Activated CD4-positive, alpha-beta memory T cell treated with anti-CD3 and anti-CD28 coated beads, Interleukin-2, amount 10 ng/mL, durations not matched to agents 7 days and 5 days (primary cell): ENCODE measurements at places on chromosomes 13 and 19.

GRCh38 chr13:44040070-44040817 lies 160.5 kb downstream of the LACC1 start:
- DNase-seq, result no peak

DNA sequence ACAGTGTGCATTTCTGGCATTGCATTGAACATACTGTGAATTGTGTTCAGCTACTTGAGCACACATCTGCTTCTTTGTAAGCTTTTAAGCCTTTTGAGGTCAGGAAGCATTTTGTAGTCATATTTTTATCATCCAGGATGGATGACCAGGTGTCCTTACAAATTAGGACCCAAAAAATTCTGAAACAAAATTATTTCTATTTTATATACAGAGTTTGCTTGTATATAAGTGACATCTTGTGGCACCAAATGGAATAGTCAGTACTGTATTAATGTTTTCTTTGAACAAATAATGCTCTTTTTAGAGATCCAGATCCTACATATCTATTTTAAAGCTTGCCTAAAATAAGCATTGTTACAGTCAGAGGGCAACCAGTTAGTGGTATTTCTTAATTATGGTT lies 9.5 kb upstream of the SUPT20H start:
- no peak for DNase-seq

DNA sequence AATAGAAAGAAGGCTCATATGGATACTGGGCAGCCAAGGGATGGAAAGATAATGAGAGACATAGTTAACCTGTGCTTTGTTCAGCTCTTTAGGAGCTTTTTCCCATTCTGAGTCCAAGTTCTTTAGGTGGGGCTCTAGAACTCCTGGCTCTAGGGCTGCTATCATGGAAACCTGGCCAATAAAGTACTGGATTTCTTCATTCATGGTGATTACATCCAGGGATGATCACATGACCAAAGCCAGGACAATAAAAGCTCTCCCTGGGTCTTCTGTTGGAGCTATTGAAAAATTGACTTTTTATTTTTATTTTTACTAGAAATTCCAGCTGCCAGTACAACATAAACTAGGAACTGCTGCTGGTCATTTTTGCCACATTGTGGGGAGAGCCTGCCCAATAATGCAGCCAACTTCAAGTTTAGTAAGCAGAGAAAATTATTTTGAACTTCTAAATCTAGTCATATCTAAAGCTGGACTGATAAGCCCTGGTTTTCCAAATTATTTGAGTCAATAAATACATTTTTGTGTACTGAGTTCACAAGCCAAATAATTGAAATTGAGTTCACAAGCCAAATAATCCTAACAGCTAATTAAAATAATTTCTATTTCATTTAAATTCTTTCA lies 224.9 kb upstream of the STARD13 start:
- no peak for DNase-seq

DNA sequence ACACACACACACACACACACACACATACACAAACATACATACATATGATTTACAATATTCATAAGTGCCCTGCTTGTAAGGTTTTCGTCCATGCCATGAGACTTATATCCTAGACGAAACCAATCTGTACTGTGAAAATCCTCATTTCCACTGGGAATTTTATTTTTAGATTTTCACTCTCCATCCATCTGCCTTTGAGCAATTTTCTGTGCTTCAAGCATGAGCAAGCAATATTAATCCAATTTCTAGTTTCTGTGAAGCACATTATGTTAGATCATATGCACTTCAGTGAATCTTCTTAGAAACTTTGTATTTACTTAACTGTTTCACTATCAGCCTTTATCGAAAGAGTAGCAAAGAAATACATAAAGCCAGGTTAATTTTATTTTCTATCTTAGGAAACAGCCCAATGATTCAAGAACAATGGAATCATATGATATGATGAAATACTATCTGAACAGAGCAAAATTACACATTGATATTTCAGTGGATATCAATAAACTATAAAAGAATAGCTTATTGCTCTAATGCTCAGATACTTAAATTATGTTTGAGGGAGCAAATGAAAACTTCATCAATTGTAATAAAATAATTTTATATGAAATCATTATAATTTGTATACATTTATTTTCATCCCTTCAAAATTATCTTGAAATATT lies 1100.7 kb upstream of the MIR17HG start:
- DNase-seq, result no peak

DNA sequence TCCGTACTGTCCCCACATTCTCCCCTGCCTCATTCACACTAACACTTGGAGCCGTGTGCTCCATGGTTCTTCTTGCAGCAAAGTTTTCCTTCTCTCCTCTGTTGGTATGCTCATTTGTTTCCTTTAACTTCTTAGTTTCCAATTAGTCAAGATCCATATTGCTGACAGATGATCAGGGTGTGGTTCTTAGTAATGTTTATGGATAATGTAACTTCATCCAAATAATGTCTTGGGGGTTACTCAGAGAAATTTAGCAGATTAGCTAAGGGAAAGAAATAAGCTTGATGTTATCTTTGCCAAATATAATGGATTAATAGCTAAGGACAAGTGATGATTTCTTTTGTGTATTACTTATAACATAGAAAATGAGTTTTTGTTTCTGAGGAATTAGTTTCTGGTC lies 174.4 kb downstream of the NUFIP1 start:
- DNase-seq, result no peak

DNA sequence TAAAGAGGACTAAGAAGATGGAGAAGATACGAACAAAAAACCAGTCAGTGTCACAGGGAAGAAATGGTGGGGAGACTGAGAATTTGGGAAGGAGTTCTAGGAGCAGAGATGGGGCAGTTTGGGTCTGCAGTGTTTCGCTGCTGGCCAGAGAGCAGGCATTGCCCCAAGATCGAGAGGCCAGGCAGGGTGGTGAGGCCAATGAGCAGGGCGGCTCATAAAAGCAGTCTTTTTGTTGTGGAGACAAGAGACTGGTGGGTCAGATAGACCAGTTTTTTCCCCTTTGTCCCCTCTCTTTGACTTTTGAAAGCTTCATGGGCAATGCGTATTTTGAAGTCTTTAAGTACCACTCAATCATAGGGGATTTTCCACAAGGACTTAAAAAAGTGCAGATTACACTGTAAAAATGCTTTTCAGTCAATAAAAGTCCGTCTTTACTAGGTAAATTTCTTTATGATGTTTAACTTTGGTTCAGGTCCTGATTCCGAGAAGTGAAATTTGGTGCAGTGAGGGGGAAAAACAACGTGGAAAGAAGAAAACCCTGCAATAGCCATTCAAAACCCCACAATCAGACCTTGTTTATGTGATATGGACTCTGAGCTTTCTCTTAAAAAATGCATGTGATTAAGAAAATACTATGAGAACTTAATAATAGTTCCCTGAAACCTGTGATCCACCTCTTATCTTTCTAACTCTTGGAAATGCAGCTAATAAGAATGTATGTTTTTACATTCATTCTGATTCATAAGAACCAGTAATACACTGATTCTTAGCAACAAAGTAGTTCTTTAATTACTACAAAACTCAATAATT lies 338.9 kb downstream of the KLF5 start:
- DNase-seq, result no peak

DNA sequence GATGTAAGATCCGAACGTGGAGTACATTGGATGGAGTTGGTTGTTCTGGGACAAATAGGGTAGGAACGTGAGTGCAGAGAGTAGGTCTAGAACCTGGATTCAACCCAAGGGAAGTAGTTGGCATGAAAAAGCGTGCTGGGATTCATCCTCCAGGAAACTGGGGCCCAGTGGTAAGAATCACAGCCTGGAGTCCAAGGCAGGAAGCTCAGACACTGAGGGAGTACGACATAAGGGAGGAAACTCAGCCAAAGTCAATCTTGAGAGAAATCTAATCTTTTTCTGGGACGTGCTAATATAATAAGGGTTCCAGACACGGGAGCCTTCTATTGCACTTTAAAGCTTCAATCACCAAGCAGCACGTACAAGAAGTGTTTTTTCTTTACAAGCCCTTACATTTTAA lies 46.4 kb downstream of the DLEU7 start:
- no peak for DNase-seq

- no peak for DNase-seq
These were observed 1038.1 kb upstream of the PCDH20 start for GRCh38 chr13:62453761-62454160.

- no peak for DNase-seq
These were observed 8.0 kb downstream of the UBXN6 start for GRCh38 chr19:4449639-4450028.

DNA sequence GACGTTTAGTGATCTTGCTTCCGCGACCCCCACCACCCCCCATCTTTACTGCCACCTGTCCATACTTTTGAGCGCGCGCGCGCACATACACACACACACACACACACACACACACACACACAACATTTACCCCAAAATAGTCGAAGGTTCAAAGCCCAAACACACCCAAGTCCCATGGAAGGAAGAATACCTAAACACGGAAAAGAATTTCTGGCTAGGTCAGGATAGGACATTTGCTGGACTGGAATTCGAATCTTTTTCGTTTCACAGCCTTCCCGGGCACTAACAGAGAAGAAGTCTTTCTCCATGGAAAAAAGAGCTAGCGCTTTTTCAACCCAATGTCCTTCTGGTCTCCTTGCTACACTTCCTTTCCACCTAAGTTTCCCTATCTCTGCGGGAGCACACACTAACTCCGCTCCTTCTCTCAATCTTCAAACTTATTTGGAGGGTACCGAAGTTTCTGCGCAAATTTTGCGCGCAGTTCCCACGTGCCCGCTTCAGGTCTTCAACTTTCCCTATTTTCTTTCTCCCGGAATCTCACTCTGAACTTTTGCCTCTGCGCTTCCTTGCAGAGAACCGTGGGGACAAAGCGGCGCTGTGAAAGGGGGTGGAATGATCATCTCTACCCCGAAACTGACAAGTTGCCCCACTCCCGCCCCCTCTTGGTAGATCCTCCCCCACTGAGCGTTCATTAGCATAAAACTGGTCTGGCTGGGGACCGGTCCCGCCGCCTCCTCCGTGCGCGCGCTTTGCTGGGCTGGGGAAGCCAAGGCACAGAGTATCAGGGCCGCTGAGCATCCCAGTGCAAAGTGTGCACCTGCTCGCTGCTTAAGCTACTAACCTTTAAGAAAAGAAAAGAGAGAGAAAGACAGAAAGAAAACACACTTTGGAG lies 2.7 kb downstream of the DACH1 start:
- no peak for DNase-seq

GRCh38 chr13:38398711-38399493 lies 49.3 kb downstream of the UFM1 start:
- no peak for DNase-seq

DNA sequence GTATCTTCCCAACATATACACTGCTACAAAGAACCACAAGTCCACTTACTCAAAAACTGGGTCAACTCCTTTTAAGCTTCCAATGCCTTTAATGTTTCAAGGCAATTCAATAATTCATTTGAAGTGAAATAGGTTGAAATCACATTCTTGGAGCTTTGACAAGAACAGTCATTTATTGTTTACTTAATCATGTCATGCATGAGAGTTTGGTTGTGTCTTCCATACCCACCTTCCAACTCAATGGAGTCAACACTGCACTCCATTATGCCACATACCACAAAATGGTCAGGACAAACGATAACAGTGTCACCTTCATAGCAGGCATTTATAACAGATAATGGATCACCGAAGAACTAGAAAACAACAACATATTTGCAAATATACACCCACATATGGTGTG lies 506.3 kb downstream of the UQCRFS1 start:
- no peak for DNase-seq

DNA sequence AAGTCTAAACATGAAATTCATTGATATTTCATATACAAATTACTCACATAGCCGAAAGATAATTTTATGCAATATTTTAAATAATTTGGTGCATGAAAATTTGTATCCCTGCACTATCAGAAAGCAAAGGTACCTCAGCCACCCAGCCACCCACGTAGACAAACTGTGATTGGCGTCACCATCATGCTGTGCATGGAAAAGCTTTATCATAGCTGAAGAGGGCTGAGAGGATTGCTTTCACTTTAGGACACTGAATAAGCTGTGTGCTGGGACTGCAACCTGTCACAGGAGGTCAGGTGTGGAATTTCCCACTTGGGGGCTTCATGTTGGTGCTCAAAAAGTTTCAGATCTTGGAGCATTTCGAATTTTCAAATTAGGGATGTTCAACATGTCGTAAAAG lies 96.3 kb downstream of the MYCBP2 start:
- no peak for DNase-seq

GRCh38 chr19:54938906-54939305 lies 8.4 kb downstream of the NLRP7 start:
- DNase-seq, result no peak

DNA sequence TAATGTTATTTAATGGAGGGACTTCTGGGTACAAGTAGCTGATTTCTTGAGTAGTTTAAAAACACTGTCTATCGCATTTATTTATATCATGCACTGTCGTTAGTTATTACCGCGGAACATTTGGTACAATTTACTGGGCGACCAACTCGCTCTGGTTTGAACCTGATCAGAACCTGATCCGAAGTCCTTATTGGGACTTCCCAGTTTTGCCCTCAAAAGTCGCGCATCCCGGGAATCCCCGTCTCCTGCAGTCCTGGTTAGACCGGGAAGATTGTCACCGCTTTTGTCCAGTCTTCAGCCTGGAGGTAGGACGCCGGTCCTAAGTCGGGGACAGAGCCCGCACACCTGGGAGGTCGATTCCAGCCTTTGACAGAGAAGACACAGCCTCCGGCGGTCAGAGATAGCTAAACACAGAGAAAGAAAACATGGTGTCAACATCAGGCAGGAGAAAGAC lies 694 bp downstream of the CLN5 start:
- no peak for DNase-seq

DNA sequence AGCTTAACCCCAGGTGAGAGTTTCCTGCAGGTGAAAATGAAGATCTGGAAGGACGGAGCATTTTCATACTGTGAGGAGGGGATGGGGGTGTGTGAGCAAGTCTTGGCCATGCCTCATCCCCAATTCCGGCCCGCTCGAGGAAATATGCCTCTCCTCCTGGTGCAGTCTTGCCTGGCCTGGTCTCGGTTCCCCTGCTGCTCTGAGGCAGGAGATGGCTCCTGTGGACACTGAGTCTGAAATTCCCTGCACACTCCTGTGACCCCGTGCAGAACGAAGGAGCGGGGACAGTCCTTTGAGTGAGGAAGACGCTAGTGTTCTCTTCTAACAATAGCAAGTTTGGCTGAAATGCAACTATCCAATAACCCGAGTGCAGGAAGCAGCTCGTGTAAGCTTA lies 329 bp upstream of the ZNF439 start:
- DNase-seq, result no peak

DNA sequence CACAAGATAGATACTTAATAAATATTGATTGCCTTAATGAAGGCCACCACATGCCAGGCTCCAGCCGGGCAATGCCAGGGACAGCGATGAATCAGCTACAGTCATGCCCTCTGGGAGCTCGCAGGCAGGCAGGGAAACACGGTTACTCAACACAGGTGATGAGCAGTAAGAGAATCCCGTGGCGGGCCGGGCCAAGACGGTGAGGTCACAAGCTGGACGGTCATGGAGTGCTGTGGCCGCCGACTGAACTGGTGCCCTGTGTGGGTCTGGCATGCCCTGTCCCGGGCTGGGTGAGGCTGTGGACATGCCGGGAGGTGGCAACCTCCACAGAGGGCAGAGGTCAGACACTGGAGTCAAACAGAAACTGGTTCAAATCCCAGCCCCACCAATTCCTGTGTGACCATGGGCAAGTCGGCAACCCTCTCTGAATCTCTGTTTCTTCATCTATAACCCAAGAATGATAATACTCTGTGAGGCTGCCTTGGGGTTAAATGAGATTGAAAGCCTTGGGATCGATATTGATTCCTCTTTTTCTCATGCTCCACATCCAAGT lies 13.2 kb upstream of the PAK4 start:
- DNase-seq, result no peak
